ENCODE measurements at places on chromosomes 12 and 14.

GRCh38 chr14:30125322-30125979 is 197.8 kb upstream of the PRKD1 start:
- no peak for DNase-seq

GRCh38 chr14:37932008-37932407 is 275.7 kb upstream of the SSTR1 start:
- no peak for DNase-seq

DNA sequence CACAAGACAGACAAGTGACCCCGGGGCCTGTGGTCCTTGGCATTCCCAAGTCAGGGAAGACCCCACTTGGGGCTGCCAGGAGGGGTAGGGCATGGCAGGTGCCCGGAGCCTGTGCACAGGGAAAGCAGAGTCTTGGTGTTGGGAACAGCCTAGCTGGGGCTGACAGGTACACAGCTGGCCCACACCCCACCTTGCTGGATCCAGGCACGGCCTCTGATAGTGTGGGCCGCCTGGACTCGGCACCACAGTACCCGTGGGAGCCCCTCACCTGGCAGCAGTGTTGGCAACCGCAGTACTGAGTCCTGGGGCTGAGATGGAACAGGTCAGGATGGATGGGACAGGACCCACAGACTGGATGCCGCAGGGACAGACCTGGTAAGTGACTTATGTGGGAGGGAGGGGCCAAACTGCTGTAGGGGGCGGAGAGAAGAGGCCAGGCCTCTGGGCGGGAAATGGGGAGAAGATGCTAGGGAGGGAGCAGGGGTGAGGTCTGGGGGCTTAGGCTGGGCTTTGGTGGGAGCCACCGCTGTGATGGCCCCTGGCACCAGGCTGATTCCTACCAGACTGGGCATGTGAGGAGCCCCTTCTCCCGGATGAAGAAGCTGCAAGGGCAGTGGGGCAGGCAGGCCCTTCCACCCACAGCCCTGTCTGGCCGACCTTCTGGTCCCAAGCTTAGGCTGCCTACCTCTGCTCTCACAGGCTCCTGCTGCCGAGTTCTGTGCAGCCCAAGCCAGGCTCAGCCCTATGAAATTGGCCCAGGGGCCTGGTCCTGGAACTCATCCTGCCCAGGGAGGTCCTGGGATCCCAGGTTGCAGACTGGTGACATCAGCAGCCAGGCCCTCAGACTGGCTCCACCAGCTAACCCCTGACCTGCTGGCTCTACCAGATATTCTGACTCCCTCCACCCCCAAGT is at the start of gene TGM1:
Gene TGM1, minus strand, starts transcription at position 357 of the 913 bp plus-strand sequence. CDS start 825 bp downstream, outside the sequence.
- DNase-seq = no peak

DNA sequence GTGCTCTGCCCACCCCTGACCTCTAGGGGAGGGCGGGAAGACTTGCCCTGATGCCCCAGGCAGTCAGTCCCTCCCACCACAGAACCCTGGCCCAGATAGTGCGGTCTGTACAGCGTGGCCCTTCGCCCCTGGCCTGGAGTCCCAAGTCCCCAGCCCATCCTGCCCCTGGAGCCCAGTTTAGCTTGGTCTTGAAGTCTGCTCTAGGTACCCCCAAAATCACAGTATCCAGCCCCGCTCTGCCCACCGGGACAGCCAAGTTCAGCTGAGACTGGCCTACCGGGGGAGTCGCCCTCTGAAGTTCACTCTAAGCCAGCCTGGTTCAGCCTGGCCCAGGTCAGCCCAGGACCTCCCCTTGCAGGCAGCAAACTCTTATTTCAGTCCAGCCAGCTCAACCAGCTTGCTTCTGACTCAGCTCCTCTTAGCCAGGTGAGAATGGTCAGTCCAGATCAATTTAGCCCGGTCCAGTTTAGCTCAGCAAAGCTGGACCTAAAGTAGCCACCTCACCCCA is 75.9 kb downstream of the TMEM121 start:
- no peak for DNase-seq

GRCh38 chr14:91649930-91650329 is 82.0 kb downstream of the CATSPERB start:
- DNase-seq = no peak

GRCh38 chr14:44981198-44981597 is 19.2 kb downstream of the TOGARAM1 start:
- DNase-seq = no peak

DNA sequence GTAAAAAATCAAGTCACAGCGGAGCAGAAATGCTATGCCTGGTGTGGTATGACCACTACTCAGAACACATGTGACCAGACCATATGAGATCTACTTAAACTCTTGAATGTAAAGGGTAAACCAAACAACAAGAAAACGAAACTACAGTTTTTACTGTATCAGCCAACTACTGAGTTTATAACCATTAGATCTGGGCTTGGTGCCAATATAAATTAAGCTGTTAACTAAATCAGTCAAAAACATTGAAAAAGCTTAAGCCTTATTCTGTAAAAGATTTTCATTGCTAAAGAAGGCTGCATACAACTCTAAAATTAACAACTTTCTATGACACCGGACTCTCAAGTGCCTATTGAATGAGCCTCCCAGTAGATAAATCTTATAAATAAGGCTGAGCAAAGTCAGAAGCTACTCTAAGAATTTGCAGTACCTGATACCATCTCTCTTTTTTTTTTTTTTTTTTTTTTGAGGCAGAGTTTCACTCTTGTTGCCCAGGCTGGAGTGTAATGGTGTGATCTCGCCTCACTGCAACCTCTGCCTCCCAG is 35.4 kb downstream of the SPTLC2 start:
- no peak for DNase-seq

DNA sequence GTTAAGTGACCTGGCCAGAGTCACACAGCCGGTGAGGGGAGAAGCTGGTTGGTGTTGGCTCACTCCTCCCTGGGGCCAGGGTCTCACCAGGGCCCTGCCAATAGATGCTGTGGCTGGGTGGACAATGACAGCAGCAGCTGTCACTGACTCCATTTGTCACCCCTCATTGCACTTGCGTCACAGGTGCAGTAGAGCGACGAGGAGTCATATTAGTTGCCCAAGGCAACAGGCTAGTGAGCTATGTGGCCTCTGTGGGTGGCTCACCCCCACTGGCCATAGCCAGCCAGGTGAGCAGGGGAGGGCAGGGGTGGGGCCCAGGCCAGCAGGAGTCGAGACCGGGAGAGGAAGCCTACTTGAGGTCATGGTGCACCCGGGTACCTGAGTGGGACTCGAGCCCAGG is 9.7 kb downstream of the SLC25A47 start:
- DNase-seq = no peak

DNA sequence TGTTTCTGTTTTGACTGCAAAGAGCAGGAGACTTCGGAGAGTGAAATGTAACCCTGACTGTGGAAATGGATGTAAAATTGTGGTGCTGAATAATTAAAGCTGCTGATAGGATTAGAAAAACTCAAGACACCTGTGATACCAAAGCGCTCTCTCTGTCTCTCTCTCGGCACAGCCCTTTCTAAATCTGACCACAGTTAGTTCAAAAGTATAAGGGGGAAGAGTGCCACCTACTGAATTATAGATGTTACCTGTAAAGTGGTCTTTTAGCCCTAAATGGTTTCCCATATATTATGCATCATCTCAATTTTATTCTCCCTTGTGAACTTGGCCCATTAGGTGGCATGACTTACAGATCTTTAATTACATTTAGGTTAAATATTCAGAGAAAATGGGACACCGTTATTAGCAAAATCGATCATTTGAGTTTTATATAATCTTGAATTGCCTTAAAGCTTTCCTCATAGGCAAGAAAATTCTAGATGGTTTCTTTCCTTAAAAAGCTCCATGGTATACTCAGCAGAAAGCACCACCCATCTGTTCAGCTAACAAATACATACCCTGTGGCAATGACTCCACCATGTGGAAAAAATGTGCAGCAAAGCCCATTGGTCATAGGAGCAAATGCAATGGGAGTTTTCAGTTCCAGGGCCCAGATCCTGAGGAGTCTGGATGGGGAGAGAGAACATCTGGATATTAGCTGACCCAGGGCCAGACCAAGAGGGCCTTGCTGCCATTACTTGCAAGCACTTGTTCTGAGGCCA is 18.1 kb downstream of the RFC5 start:
- no peak for DNase-seq

GRCh38 chr14:92615451-92615850 is 101.9 kb downstream of the RIN3 start:
- peak; percentile 22 for DNase-seq

GRCh38 chr12:112677050-112677765 is 114.3 kb upstream of the RPH3A start:
- DNase-seq = no peak

- DNase-seq = no peak
Measured at GRCh38 chr14:67357186-67357968, 2.2 kb downstream of the ATP6V1D start.

GRCh38 chr12:117047810-117048584 is 51.2 kb downstream of the TESC start:
- DNase-seq = no peak

DNA sequence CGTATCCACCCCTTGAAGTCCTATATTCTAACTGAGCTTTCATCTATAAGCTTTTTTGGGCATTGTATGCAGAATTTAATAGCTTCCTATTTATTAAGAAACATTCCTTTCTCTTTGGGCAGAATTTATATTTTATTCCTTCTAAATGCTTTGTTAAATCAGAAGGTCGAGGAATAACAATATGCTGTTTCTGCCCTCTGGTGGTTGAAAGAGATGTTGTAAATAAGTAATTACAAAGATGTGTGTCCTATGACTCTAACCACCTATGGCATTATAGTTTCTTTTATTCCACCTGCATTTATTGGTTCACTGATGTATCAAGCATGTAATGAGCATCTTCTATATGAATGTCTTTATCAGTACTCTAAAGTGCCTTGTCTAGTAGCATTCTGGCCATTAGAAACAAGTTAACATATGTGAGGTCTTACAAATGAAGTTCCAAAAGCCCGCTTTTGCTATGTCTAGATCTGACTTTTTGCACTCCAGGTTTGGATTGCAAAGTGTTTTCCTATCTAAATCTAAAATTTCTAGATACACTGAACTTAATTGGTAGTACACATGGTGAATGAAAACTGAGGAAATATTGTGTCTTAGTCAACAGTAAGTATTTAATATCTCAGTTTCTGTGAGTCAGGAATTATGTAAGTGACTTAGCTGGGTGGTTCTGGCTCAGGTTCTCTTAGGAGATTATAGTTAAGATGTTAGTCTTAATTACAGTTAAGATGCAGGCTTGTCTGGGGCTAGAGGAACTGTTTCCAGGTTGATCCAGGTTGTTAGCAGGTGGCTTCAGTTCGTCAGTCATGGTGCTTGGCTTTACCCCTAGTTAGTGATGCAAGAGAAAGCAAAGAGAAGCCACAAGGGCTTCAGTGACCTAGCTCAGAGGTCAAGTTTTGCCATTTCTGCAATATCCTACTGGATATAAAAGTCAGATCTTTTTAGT is 57.5 kb downstream of the PLEKHA5 start:
- DNase-seq = no peak

DNA sequence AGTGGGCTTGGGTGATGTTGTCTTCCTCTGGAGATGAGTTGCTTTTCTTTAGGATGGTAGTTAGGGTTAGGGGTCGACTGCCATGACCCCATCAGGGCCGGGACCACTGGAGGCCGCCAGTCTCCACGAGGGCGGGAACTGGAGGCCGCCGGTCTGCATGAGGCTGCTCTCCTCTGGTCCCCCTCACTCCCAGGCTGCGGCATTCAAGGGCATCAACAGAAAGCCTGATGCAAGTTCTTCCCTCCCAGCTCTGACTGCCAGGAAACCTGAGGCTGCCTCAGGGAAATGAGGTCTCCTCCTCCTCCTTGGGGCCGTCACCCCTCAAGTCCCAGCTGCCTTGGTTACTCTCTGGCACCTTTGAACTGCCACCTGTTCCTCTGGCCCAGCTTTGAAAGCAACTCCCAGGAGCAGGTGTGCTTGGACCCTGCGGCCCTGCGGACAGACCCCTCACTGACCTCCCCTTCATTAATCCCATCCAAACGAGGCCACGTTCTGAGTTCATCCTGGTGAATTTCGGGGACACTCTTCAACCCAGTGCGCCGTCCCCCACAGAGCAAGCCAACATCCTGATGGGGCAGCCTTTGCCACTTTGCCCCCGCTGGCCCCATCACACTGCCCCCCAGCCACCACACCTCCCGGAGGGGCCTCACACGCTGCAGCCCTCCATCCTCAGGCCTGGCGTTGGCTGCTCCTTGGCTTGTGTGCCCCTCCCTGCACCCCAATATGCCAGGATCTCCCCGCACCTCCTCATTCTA is 37.2 kb upstream of the FBRSL1 start:
- no peak for DNase-seq

DNA sequence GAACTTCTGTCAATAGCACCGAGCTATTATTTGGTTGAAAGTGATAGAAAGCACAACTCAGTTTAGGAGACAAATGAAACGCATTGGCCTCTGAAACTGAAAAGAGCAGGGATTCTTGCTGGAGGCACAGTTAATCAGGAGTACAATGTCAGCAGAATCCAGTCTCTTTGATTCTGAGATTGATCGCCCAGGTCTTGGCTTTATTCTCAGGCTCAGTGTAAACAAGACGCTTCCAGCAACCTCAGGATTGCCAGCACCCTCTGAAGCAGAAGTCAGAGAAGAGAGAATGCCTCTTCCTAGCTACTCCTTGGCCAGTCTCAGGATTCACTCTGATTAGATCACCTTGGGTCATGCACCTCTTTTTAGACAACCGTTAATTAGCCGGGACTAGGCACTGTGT is 11.8 kb upstream of the OTUB2 start:
- no peak for DNase-seq

- DNase-seq = no peak
Measured at GRCh38 chr14:51928568-51928967, 60.8 kb upstream of the RTRAF start.

GRCh38 chr12:131684015-131684725 is 26.7 kb upstream of the SFSWAP start:
- no peak for DNase-seq

DNA sequence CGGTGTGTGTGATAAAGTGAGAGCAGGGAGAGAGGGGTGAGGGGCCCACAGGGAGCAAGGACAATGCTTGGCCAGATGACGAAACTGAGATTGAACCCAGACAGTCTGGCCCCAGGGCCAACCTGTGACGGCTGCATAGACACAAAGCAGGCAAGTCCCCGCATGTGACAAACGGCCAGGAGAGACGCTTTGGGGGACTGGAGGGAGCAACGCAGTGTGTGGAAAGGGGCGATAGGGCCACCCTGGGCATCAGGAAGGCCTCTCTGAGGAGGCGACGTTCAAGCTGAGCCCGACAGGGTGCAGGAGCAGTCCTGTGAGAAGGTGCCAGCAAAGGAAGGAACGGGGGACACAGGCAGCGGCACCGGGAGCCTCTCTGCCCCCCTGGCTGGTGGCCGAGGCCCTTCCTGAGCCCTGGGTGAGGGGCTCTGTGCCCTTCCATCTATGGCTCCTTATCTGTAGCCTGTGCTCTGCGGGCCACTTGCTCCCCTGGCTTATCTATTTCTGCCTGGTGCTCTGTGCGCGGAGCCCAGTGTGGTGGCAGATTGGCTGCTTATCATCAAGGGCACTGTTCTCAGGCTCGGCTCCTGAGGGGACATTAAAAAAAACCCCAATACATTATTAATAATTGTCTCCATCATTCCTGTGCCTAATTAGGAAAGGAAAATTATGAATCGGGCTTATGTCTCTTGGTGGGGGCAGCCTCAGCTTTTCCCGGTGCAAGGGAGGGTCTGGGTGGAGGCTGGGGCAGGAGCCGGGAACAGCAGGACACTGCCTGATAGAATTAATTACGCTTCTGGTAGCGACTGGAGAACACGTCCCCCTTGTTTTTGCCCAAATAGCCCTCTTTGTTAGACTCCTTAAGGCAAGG is 39.8 kb downstream of the PRIMA1 start:
- DNase-seq = no peak

- no peak for DNase-seq
Measured at GRCh38 chr12:75591628-75592027, 80.2 kb upstream of the KRR1 start.

All from stimulated activated CD4-positive, alpha-beta T cell treated with anti-CD3 and anti-CD28 coated beads, TNF-alpha, amount 100 ng/mL, for 48 hours (primary cell).